ENCODE measurements at places on chromosomes 1 and 21.

DNA sequence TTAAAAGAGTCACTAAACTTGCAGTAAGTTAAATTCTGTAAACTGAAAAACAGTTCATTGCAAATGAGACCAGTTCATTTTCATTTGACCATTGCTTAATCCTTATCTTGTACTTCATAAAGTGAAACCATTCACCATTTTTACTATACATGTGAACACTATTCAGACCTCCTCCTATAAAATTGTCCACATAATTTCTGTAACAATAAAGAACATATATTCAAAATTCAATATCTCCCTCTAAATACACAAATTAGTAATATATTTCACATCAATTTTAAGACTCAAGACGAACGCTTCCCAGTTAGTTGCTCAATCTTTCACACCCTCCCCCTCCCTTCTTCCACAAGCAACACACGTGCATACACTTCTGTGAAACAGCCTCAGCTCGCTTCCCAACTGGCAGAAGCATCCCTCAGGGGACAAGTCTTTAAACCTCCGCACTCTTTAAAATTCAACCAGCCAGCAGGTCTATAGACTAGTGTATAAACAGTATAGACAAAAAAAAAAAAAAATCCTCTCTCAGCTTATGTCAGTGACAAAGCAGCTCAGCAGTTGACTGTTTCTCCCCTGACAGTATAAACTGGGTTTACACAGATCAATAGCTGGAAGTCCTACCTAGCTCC lies 99.6 kb downstream of the DENND1B start:
- DNase-seq = no peak

DNA sequence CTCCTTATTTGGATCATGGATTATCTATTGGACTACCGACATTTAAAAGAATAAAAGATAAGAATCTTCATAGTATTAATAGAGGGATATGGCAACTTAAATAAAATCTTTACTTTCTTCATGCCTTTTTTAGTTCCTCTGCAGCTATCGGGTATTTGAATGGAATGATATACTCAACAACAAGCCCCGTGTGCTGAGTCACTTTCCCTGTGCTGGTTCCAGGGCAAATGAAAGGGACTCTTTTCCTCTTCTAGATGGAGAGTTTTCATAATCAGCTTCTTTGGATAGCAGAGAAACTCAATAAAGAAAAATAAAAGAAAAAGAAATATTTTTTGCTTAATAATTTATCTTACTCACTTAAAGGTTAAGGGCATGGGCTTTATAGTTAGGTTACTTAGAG lies 213.7 kb downstream of the LRRC40 start:
- no peak for DNase-seq

- DNase-seq = no peak
Observed at GRCh38 chr1:30005972-30006619, 717.3 kb downstream of the MATN1 start.

DNA sequence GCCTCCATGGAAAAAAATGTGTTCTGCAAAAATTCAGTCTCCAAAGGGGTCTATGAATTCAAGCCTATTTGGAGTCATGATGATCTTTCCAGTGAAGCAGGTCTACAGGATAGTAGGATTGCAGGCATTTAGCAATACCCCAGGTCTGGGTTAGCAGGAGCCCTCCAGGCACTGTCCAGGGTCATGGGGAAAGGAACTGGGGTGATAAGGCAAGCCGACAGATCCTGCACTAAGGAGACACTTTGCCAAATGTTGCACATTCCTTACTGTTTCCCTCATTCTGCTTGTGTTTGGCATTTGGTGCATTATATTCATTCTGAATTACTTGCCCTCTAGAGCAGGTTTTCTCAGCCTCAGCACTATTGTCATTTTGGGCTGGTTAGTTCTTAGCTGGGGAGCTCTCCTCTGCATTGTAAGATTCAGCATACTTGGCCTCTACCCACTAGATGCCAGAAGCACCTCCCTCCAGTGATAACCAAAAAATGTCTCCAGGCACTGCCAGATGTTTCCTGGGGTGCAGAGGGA lies 333.3 kb upstream of the PLXNA2 start:
- no peak for DNase-seq

- DNase-seq = no peak
Observed at GRCh38 chr21:46077674-46078101, 20.2 kb upstream of the COL6A2 start.

GRCh38 chr1:1355416-1355815 lies 2.9 kb downstream of the MXRA8 start:
- DNase-seq = no peak

DNA sequence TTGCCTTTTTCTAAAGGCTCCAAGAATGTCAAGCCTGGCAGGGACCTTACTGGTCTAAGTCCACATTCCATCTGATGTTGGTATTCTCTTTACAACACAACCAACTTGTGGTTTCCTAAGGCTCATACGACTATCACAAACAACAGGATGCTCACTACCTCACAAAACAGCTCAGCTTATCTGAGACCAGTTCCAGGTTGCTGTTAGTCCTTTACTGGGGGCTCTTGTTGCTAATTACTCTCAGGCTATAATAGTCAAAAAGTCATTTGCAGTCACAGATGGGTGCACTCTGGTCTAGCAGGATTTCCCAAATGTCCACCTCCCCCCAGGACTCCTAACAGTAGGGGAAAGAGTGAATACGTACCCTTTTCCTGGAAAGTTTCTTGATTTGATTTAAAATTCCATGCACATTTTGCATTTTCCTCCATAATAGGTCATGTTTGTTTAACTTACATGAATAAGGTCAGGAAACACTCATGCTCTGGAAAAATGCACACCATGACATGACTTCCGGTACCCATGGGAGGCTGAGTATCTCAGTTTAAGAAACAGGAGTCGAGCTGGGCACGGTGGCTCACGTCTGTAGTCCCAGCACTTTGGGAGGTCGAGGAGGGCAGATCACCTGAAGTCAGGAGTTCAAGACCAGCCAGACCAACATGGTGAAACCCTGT lies 16.0 kb downstream of the LCK start:
- peak; percentile 55 for DNase-seq

DNA sequence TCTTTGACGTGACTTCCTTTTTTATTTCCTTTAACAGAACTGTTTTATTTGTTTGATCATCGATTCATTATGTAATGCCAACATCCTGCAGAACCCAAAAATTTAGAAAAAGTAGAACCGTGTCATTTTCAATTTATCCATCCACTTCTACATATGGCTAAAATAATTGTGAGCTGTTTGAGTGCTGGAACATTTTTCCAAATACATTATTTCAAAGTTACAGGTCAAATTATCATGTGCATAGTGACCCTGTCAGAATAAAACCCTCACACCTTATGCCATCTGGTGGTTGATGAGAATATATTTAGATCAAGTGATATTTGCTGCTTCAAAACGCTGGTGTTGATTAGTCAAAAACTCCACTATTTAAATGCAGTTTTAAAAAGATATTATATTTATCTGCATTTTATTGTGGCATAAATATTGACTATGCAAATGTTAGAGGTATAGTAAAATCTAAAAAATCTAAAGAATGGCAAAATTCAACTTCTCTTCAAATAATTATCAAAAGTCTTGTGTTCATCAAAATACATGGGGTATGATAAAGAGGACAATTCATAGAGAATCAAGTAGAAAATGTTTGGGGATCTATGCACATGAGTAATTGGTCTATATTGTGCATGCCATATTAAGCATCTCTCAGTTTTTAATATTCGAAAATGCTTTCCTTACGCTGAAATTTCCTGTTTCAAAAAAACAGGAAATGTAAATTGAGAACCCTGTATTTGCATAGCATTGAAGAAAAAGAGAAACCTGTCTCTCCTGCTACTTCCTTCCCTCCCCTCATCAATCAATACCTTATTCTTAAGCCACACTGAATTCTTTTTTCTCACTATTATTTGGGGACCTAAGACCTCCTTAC lies 39.7 kb downstream of the UBE2U start:
- DNase-seq = no peak

- no peak for DNase-seq
Observed at GRCh38 chr1:232090816-232091215, 464.2 kb downstream of the DISC1 start.

- no peak for DNase-seq
Observed at GRCh38 chr1:163974120-163974519, 584.9 kb upstream of the PBX1 start.

DNA sequence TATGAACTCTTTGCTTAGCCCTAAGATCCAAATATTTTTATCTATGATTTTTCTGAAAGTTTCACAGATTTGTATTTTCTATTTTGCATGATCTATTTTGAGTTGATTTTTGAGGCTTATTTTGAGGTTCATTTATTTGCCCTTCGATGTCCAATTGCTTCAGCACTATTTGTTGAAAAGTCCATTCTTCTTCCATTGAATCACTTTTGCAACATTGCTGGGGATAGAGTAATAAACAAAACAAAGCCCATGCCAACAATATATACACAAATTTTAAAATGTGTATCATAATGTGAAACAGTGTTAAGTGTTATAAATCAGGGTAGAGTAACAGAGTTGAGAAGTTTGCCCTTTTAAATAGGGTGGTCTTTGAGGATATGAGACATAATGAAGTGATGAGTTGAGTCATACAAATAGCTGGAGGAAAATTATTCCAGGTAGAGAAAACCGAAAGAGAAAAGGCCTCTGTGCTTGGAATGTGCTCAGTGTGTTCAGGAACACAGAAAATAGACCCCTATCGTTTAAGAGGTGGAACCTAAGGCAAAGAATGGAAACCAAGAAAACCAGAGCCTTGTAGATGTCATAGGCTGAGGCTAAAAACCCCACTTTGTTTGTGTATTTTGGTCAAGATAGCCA lies 172.7 kb upstream of the NR5A2 start:
- no peak for DNase-seq

- DNase-seq = no peak
Observed at GRCh38 chr1:71116729-71117128, 35.9 kb upstream of the ZRANB2 start.

DNA sequence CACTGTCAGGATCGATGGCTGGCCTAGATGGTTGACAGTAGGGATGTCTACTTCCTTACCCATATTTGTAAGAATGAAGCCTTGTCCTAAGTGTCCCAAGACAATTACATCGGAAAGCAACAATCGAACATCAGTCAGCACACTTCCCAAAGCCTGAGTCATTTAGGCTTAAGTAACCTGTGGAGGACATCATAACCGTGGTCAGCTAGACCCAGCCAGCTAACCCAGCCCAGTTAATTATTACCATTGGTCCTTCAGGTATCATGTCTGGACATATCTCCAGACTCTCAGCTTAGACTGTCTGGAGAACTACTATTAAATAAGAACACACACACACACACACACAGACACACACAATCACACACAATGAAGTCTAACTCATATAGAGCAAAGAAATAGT lies 264.7 kb downstream of the TRABD2B start:
- DNase-seq = no peak

DNA sequence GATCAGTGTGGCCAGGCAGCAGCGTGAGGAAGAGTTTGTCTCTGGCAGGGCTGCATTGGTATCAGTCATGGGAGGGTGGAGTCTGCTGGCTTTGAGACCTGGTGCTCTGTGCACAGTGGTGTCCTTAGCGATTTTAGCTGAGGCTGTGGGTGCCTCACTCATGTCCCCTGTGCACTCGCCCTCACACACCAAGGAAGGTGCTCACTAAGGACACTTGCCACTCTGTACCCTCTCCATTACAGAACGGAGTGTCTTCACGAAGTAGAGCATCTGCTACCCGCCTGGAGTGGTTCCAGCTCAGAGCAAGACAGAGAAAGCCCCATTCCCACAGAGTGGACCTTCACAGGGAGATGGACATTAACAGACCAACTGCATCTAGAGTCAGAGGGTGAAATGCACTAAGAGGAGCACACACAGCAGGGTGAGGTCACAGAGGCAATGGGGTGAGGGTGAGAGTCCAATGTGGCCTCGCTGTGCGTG lies 117.9 kb downstream of the MATN1 start:
- DNase-seq = no peak

DNA sequence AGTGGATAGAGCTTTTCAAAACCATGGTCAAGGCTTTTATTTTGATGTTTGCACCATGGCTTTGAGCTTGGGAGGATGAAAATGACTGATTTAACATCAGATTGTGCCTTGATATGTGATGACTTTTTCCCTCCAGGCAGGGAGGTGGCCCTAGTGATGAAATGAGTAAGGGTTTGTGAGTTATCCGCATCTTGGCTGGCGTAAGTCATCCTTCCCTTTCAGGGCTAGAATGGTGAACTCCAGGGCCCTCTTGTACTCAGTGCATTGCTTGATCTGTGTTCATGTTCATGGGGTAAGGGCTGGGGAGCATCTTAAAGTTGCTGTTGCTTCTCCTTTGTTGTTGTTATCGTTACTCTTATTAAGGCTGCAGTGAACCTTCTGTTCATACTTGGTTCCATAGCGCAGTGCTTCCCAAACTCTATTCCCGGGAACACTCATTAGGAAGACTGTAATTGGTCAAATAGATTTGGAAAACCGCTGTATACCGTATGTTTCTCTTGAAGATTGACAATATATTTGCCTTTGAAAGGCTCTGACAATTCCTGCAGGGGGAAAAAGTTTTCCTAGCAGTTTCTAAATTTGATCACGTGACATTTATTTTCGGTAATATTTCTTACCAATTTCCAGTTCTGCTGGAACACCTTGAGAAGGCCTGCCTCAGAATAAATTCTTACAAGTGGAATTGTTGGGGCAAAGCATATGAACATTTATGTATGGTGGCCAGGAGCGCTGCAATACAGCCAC lies 23.1 kb downstream of the GPR137B start:
- no peak for DNase-seq

DNA sequence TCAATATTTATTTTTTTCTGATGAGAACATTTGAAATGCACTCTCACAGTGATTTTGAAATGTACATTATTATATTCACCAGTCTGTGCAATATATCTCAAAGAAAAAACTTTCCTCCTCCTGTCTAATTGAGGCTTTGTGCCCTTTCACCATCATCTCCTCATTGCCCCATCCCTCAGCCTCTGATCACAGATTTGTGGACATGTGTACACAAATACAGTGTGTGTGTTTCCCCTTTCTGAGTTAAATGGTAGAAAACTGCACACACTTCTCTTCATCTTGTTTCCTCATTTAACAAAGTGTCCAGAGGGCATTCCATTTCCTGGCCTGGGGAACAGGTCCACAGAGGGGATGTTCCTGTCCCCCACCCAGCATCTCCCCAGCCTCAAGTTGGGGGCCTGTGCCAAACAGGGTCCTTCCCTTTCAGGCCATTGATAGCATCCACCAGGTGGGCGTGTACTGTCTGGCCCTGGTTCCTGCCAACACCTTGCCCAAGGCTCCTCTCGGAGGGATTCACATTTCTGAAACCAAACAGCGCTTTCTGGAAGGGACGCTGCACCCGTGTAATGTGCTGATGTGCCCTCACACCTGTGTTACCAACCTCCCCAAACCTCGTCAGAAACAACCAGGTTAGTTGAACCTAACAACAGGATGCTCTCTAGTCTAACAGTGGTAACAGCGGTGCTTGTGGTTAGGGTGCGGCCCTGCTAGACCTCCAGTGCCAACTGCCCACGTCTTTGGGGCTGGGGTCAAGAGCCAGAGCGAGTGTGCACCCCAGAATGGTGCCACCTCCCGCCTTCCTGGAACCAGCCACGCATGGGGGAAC lies 54.6 kb downstream of the S100B start:
- no peak for DNase-seq

All from AG04449 (cell line).